ENCODE measurements at places on chromosomes 7 and 10.
A peak's percentile ranks its signal among the peaks of the same experiment; 100 is the strongest.

GRCh38 chr10:110446954-110447608 lies 50.6 kb upstream of the DUSP5 start:
- no peak for DNase-seq

DNA sequence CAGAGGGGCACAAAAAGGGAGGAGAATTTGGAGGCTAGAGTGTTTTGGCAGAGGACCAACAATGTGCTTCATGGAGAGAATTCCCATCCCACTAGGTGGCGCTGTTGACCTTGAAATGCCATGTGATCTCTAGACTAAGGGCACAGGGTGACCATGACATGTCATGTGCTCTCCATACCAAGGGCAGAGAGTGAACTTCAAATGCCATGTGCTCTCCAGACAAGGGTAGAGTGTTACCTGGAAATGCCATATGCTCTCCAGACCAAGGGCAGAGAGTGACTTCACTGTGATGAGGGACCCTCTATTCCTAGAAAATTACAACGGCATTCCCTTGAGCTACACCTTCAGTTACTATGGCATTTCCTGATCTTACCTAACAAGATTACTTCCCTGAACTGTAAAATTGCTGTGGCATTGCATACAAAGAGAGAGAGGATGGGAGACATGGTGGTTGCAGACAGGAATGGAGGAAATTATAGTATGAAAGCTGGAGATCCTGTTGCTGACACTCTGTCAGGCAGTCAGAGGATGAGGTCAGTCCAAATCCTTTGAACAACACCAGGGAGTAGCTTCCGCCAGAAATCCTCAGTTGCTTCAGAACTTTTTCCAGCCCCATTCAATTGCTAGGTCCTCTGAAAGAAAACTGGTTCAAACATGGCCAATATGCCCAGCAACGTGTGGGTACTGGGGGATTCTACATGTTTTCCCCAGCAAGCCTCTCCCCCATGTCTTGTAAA lies 60.9 kb upstream of the ACSM6 start:
- peak; percentile 96 for DNase-seq

GRCh38 chr10:99337311-99337811 lies 8.2 kb downstream of the CNNM1 start:
- no peak for DNase-seq

GRCh38 chr7:18778594-18778993 lies 283.0 kb downstream of the HDAC9 start:
- DNase-seq = no peak

- DNase-seq = no peak
These were observed 32.6 kb downstream of the GBX1 start for GRCh38 chr7:151134743-151135524.

GRCh38 chr10:78925800-78926319 lies 142.9 kb upstream of the ZMIZ1 start:
- DNase-seq = no peak

- peak; percentile 63 for DNase-seq
These were observed 1.8 kb downstream of the PFKP start for GRCh38 chr10:3068968-3069737.

- DNase-seq = no peak
These were observed 148.7 kb upstream of the KLF6 start for GRCh38 chr10:3933733-3934132.

- peak; percentile 44 for DNase-seq
These were observed 2.9 kb downstream of the IPMK start for GRCh38 chr10:58264780-58265179.

DNA sequence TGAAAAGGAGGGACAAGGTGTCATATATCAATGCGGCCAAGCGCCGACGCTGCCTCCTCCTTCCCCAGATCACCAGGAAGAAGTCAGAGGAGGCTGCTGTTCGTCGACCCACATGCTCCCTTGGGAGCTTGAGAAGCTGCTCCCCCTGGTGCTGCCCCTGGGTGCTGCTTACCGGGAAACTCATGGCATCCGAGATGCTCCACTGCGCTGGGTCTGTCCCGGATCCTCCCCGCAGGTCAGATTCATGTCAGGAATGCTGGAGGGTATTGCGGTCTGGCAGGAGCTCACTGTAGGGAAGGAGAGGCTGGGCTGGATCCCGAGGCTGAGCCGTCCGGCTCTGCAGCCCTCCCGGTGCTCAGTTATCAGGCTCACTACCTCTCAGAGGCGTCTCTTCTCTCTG lies 123.7 kb upstream of the FAM20C start:
- DNase-seq = peak; percentile 49

- DNase-seq = no peak
These were observed 17.0 kb upstream of the SFRP5 start for GRCh38 chr10:97788552-97789442.

DNA sequence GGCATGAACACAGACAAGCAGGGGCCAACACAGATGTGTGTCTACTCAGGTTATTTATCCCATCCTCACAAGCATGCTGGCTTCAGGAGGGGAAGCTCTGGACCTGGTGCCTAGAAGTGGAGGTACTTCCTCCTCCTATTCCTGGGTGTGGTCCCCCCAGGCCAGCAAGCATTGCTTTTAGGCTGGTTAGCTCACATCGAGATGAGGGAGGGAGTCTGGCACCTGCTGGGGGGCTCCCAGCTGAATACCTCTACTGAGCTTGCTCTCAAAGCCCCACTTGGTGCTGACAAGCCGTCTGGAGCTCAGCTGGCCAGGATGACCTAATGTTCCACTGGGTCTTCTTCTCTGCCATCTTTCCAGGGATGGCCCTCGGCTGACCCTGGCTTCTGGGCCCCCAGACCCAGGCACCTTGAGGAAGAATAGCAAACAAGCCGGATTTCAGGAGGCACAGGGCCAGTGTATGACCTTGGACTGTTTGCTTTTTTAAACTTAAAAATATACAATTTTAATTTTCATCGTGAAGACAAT lies 26.8 kb downstream of the FAM241B start:
- DNase-seq = no peak

GRCh38 chr10:28806488-28806941 lies 129.2 kb downstream of the BAMBI start:
- DNase-seq = no peak

DNA sequence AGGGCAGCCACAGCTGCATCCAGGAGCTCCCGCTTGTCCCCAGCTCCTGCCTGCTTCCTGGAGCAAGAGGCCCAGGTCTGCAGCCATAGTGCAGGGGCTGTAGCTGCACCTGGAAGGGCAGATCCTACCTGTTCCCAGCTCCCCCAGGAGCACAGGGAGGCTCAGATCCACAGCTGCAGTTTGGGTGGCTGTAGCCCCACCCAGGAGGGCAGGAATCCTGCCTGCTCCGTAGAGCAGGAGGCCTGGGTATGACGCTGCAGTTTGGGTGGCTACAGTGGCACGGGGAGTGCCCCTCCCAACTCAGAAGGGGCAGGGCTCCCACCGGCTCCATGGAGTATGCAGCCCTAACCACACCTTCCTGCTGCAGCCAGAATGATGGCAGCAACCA lies 26.7 kb upstream of the CDCA7L start:
- peak; percentile 42 for DNase-seq
